ENCODE measurements at places on chromosomes 1 and 21.

DNA sequence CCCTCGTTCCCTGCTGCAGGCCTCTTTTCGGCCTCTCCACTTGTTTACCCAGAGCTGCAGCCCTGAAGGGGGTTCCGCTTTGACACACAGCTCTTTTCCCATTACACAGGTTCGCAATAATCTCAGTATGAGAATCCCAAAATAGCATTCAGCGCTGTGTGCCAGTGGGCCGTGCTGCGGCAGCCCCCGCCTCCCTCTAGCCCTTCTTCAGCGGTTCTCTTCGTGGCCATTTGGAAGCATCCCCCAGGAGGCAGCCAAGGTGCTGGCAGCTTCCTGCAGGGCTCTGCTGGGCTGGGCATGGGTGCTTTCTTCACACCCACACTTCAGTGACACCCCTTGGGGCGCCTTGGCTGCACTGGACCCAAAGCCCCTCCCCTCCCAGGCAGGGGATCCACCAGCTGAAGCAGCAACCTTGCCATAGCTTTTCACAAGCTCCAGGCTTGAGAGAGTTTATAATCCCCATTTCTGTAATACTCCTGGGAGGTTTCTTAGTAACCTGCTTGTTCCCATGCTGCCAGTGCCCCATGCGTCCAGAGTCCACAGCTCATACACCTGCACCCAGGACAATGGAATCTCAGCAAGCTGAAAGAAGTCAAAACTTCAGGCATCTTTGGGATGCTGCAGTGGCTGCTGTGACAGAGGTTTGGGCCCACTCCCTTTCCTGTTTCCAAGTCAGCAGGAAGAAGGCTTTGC, 8.1 kb downstream of the NCF2 start:
- DNase-seq, result no peak

DNA sequence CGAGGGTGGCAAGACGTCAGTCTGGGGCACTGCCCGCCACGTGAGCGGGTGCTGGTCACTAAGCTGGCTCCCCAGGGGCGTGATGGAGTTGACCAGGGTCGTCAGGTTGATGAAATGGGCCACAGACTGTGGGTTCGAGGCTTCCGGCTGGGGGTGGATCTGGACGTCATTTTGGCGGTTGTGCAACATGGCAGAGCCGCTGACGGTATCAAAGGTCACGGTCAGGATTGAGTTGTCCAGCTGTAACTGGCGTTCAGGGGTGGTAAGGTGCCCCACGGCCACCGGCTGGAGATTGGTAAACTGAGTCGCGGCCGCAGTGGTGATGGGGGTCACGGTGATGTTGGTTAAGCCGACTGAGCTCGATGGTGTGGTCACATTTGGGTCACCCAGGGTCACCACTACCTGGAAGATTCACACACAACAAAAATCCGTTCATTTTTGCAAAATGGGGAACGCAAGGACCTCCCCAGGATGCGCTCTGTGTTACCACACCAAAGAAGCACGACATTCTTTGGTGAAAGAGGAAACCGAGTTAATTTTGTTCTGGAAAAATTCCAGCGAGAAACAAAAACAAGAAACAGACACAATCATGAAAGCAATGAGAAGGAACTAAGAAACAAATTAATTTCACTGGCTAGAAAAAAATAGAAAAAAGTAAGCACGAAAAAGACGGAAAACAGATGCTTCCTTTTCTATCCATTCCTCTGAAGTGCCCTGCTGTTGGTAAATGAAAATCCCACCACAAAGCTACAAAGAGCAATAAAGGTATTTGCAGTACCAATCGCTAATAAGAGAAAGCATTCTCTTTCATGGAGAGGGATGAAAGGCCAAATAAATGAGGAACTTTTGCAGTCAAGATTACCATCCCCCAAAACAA, 34.7 kb upstream of the RIPK4 start:
- no peak for DNase-seq

DNA sequence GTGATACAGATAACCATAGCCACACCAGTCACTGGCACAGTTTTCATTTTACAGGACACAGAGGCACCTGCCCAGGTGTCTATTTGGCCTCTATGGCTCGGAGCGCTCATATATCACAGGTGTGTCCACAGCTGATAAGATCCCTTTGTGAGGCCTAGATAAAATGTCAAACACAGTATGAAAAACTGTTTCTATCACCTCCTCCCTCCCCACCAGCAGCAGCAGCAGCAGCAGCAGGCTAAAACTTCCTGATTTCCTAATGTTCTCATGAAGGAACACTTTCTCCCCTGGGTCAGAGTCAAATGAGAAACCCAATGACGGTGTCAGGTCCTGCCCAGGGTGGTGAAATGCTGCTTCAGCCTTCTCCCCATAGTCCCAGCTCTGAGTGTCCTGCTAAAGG, 24.4 kb downstream of the ELAPOR1 start:
- DNase-seq, result no peak

- no peak for DNase-seq
Observed at GRCh38 chr1:204307334-204307883, 52.3 kb downstream of the PLEKHA6 start.

DNA sequence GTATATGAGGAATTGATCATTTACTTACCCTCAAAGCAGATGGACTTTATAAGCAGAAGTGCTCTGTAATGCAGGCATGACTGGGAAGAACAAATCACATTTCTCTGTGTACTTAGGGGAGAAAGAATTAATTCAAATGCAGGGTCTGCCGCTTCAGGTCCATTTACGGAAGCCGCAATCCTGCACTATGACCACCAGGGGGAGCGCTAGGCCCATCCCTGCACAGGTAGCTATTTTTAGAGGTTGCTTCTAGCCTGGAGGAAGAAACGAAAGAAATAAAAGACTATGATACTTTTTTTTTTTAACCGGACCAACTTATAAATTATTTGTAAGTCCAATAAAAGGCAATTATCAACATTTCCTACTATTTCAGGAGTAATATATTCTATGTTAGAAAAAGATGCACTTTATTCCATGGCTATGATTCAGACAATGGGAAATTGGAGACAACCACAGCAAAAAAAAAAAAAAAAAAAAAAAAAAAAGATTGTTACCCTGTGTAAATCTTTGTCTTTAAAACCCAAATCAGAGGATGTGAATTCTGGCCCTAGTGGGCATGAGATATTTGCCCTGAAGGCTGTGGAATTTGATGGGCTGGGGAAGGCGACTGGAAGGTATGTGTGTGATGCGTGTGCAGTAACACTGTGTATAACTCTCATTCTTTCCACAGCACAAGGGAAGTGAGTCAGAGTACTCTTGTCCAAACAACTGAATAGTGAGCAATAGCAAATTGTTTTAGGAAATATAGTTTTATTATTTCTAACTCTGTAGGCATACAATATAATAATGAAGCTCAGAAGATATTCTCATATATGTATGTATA, 12.9 kb upstream of the FYB2 start:
- DNase-seq, result peak; percentile 77

GRCh38 chr1:232172563-232172962, 457.4 kb downstream of the SIPA1L2 start:
- no peak for DNase-seq

DNA sequence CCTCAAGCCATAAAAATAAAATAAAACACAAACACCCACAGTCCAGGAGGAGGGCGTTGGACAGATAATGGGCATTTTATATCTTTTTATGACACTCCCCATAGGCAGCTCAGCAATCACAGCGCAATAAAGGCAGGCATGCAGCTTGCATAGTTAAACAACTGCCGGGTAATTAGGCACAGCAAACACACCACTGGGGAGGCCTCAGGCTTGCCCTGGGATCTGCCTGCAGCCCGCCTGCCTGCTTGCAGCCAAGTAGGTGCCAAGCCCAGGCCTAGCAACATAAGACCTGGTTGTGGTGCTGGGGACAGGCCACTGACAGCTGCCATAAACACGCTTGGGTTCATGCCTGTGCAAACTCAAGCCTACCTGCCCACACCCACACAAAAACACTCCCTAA, 54.2 kb downstream of the DMAP1 start:
- no peak for DNase-seq

DNA sequence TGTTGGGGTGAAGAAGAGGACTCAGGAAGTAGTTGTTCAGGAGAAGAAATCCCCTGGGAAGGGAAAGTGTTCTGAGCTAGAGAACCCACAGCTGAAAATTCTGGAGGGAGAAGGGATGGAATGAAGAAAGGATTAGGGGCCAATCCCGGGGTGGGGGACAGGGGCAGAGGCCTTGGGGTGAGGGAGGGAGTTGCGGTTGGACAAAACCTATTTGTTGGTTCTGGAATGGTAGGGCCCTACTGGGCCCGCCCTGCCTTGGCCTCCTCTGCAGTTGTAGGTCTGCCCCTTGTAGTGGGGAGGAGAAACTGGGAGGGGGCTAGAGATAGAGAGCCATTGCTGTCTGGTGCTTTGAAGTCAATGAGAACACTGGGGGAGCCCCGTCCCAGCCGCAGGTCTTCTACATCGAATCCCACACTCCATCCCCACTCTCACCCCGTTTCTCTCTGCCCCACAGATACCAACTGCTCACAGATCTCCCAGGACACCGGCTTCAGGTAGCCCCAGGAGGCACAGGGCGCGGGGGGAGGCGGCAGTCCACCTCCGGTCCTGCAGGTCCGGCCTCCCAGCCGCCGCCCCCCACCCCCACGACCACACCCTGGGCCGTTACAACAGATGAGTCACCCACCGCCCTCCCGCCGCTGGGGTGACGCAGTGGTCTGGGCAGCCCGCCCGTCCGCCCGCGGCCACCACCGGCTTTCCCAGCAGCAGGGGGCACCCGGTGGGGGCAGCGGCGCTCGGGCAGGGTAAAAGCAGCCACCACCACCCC, 1.1 kb downstream of the TAGLN2 start:
- peak; percentile 76 for DNase-seq

DNA sequence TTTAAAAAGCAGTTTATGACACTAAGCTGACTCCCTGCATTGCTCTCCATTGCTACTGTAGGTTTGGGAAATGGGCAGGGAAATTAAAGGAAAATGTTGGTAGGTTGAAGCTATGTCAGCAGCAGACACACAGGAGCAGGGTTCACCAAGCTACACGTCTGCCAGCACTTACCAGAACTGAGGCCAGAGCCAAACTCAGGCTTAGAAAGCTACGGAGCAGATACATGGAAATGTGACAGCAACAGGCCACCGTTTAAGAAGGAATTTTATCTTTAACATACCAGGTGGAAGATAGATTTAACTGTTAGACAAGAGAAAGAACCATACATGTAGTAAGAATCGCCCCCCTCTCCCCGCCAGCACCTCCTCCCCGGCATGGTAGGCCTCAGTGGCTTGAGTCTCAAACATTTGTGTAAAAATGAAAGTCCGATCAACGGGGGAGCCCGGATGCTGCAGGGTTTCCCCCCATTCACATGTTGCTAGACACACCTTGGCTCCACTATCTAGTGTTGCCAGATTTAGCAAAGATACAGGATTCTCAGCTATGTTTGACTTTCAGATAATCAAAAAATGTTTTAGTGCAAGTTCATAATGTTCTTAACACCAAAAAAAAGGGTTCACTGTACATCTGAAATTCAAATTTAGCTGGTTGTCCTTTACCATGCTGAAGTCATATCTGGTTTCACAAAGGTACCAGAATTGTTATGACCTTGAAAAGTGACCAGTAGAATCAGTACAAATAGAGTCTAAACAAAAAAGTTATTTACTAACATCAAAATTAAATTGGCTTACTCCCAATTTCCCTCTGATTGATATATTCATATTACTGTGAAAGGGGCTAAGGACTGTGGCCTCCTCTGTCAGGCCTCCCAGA, 6.7 kb downstream of the OR2T11 start:
- DNase-seq, result no peak

DNA sequence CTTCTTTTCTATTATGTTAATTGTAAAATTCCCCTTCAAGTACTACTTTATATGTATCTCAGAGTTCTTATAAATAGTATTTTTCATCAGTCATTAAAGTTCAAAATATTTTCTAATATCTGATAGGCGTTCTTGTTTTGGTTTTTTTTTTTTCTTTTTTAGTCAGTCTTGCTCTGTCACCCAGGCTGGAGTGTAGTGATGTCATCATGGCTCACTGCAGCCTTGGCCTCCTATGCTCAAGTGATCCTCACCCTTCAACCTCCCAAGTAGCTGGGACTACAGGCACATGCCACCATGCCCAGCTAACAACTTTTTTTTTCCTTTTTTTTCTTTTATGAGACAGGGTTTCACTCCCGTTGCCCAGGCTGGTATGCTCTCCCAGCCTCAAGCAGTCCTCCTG, 27.3 kb downstream of the AGMAT start:
- DNase-seq, result no peak

GRCh38 chr1:63882048-63882704, 108.4 kb downstream of the ROR1 start:
- DNase-seq, result no peak

- DNase-seq, result no peak
Observed at GRCh38 chr1:153393926-153394325, 3.1 kb upstream of the S100A8 start.

- DNase-seq, result no peak
Observed at GRCh38 chr1:58466630-58467241, 79.8 kb downstream of the OMA1 start.

GRCh38 chr1:52634111-52634510, 1.1 kb downstream of the SHISAL2A start:
- DNase-seq, result no peak

DNA sequence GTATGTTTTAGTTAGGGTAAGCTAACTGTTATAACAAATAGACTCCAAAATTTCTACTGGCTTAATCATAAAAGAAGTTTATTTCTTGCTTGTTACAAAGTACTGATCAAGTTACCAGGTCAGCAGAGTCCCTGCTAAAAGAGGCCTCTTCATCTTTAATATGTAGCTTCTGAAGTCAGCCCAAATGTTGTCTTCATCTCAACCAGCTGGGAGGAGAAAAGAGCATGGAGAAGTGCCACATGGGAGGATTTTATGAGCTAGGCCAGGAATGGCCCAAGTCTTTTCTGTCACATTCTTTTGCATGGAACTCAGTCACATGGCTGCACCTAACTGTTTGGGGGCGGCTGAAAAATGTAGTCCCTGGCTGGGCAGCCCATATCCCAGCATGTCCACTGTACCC, 63.2 kb upstream of the APOBEC4 start:
- DNase-seq, result no peak

- DNase-seq, result peak; percentile 64
Observed at GRCh38 chr1:21217812-21218596, 41.3 kb upstream of the EIF4G3 start.

DNA sequence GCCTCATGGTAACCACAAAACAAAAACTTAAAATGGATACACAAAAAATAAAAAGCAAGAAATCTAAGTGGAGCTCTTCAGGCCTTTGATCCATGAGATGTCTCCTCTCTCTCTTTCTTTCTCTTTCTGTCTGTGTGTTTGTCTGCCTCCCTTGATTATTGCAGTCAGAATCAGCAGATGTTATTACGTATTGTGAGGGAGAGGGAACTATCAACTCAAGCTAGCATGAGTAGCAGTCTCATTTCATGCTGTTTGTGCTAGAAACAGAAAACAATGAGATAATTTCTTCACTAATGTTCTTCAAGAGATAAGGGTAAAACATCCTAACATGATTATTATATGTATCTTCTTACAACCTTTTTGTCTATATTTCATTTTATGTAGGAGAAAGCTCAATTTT, 103.7 kb upstream of the PDC start:
- DNase-seq, result no peak

DNA sequence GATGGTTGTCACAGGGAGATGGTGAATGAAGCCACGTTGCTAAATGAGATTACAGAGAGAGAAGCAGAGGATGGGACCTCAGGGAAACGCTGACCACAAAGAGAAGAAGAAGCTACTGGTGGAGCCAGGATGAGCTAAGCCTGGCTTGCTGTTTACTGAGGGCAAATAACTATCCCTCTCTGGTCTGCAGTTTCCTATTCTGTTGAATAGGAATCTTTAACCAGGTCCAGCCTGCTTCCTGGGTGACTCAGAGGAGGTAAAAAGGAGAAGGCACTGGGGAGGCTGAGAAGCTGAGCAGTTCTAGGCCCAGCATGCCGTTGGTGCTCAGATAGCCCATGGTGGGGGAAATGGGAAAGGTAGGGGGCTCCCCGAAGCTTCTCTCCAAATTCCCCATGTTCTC, 29.6 kb downstream of the DMBX1 start:
- DNase-seq, result no peak

Data from NAMALWA (cell line).